ENCODE measurements at places on chromosomes 6 and 20.

GRCh38 chr6:157273756-157274470 lies 49.4 kb downstream of the TMEM242 start:
- DNase-seq: peak; percentile 72

DNA sequence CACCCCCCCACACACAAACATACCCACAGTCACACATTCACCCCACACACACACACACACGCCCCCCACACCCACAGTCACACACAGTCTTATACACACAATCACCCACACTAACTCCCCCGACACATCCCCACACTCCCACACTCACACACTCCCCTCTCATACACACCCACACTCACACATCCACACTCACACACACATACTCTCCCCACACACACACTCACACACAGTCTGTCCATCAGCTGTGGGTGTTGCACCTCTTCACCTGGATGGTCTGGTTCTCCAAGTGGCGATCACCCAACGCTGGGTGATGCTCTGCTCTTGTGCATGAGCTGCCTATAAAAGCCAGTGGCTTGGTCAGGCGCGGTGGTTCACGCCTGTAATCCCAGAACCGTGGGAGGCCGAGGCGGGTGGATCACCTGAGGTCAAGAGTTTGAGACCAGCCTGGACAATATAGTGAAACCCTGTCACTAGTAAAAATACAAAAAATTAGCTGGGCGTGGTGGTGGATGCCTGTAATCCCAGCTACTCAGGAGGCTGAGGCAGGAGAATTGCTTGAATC lies 158.9 kb downstream of the SMOC2 start:
- DNase-seq: no peak

GRCh38 chr6:80404889-80405288 lies 298.4 kb downstream of the BCKDHB start:
- no peak for DNase-seq

- DNase-seq: no peak
Measured at GRCh38 chr6:148530394-148530953, 187.8 kb downstream of the SASH1 start.

DNA sequence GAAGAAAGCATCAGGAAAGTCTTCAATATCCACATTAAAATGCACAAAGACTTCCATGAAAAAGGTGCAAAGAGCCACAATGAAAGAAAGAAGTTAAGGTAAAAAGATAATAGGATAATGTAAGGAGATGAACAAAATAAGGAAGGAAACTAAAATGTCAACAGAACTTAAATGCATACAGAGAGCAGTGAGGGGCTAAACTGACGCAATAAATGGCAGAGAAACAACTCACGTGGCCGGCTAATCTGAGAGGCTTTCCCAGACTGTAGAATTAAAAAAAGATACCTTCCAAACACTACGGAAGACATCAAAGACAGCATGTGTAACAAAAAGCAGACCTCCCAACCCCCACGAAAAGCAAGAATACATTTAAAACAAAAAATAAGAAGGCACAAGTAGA lies 73.7 kb downstream of the GMDS start:
- no peak for DNase-seq

DNA sequence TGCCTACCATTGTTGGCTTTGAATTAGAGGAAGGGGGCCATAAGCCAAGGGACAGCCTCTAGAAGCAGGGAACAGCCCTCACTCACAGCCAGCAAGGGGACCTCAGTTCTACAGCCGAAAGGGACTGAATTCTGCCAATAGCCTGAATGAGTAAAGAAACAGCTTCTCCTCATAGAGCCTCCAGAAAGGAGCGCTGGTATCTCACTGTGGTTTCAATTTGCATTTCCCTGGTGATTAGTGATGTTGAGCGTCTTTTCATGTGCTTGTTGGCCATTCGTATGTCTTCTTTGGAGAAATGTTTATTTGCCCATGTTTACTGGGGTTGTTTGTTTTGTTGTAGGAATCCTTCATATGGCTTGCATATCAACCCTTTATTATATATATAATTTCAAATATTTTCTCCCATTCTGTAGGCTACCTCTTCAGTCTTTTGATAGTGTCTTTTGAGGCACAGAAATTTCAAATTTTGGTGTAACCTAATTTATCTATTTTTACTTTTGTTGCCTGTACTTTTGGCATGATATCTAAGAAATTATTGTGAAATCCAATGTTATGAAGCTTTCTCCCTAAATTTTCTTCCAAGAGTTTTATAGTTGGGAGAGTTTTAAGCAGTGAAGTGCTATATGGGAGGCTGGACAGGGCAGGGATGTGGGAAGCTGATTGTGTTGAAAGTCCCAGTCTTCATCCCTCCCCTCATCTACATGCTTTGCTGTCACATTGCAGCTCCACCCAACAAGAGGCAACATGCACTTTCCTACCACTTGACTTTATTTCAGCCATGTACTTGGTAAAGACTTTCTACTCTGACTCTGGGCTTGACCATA lies 82.3 kb upstream of the SHLD1 start:
- DNase-seq: no peak

DNA sequence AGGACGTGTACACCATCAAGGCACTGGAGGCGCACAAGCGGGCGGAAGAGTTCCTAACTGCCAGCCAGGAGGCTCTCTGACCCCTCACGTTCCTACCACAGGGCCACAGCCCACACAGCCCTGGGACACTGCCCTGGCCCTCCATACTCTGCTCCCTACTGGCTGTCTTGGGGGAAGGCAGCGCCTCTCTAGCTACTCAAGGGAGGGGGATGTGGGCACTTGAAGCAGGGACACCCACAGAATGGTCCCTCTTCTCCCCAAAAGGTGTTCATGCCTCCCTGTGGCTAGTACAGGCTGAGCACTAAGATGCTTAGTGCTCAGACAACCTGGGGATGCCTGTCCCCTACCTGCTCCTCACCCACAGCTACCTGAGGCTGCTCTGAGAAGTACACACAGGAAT lies 2.5 kb downstream of the MEA1 start:
- no peak for DNase-seq

GRCh38 chr6:166194914-166195859 lies 27.5 kb upstream of the TBXT start:
- no peak for DNase-seq

DNA sequence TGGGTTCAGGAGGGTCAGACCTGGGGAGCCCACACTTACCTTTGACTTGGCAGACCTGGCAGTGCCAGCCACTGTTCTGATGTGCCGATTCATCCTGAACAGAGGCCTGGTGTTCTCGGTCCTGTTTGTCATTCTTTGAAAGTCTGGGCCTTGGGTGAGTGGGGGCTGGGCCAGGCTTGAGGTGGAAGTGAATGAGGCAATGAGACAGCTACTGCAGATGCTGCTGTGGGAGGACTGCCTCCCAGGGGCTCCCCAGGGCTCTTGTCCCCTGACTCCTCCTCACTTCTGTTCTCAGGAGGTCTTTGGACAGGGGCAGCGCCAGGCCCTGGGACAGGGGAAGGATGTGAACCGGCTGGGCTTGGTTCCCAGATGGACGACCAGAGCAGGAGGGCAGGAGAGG lies 5.6 kb upstream of the TREML4 start:
- no peak for DNase-seq

DNA sequence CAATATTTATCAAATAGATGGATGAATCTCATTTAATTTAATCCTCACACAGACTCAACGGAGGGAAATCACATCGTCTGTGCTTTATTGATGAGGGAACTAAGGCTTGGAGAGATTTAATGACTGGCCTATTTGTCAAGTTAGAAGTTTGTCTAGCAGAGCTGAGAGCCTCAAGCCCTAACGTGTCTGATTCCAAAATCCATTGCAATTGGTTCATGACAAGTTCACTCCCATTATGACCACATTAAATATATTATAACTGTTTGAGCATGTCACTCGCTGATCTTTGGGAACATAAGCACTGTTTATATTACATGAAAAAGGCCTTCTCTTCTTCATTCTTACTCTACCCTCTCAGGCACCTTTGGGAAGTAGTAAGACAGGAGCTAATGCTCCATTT lies 89.4 kb upstream of the SIRPA start:
- no peak for DNase-seq

DNA sequence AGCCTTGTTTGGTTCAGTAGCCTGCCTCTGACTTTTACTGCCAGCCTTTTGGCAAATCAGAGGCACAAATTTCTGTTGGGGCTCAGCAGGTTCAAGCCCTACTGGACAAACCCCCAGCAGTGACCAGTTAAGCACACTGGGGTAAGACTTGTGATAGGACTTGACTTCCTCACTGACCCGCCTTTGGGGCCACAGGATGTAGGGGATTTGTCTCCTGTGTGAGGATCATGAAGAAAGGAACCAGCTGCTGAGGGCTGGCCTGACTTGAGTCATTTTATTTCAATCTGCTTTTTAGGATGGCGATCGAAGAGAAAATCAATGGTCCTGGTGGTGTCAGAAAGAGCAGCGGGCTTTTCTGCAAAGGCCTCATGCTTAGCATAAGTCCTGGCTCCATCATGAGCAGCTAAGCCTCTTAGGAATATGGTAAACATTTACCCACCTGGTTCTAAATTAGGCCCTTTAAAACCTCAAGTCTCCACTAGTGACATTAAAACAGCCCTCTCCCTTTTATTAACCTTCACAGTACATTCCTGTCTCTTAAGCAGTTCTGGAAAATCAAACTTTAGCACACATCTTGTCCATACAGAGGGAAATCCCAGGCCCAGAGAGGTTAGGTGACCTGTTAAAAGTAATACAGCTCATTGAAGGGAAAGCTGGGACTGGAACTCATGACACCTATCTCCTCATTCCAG lies 16.6 kb downstream of the CHMP4B start:
- DNase-seq: no peak

- DNase-seq: no peak
Measured at GRCh38 chr20:47678536-47678935, 106.7 kb downstream of the SULF2 start.

DNA sequence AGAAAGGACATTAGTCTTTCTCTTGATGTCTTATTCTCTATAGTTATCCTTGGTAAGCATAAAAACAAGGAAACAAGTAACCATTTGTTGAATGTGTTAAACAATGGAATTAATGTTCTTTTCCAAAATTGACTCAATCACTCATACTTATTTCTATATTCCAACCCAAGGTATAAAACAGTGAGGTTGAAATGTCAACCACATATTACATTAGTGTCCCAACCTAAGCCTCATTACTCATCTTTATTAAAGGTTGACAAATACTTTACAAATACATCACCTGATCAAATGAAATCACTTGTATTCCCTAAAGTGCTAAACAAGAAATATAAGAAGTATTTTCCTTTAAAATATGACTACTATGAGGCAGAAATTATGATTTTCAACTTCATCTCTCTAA lies 100.5 kb downstream of the ASCC3 start:
- DNase-seq: no peak

- no peak for DNase-seq
Measured at GRCh38 chr6:113073611-113074191, 726.6 kb downstream of the RFPL4B start.

DNA sequence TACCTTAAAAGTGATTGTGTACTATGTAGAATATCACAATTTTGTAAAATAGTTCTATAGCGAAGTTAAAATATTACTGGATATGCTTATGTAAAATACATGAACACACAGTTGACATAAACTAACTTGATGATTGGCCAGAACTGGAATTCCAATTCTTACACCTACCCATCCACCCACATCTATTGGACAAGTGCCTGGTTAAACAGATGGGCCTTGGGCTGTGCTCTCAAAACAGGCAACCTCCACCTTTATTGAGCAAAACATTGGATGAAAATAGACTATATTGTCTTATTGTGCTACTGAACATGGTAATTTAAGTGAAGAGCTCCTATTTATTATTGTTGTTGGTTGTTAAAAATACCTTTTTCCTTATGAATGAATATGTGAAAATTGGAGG lies 154.0 kb upstream of the FLRT3 start:
- DNase-seq: no peak

GRCh38 chr6:22147921-22148776 lies 148.7 kb downstream of the PRL start:
- DNase-seq: no peak

- DNase-seq: no peak
Measured at GRCh38 chr6:163118941-163119340, 295.6 kb upstream of the QKI start.

- DNase-seq: no peak
Measured at GRCh38 chr20:14644306-14645097, 307.1 kb upstream of the FLRT3 start.

- no peak for DNase-seq
Measured at GRCh38 chr6:125899726-125900182, 56.8 kb upstream of the HINT3 start.

DNA sequence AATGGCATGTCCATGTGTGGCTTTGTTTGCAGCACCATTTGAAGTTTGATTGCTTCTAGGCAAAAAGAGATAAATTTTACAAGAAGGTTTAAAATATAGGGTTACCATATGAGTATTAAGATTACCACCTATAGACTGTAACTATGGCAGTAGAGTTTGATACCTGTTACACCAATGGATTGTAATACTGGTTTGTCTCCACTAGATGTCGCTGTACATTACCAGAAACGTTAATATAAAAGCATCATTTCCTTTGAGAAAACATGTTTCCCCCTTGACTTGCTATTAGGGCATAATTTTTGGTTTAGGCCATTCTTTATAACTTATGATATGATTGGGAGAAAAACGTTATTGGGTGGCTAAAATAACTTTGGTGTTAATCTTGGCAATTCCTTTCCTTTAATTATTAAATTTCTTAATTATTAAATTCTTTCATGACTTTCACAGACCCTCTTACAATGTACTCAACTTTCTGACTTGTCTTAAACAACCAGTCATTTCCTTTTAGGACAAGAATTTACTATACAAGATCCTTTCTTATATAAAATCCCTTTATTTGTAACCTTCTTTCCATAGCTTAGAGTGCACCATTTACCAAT lies 42.8 kb downstream of the HLA-DPB1 start:
- DNase-seq: peak; percentile 74

- no peak for DNase-seq
Measured at GRCh38 chr6:41072836-41073202, at the start of gene NFYA. NFYA (plus strand) TSS chr6:41072974; CDS start chr6:41079090, 6,116 bp downstream.

GRCh38 chr20:62860924-62861691 lies 514 bp downstream of the TCFL5 start:
- DNase-seq: peak; percentile 28
